Omental fat pad (tissue), 4 donors: ENCODE measurements at places on chromosomes 6 and 20. TPM values are rescaled to one million over a fixed set of nuclear protein-coding genes. Genes with fewer than 3 reads are reported as not detected.

ELOVL4 gene
- 0.50 TPM for total RNA-seq

ANKEF1 gene
- 6.5 TPM for total RNA-seq

OR12D3 gene
- total RNA-seq: not detected

FAM184A gene
- total RNA-seq: 8.1 TPM

VSX1 gene
- total RNA-seq: not detected

NKX2-2 gene
- total RNA-seq: not detected

GPR6 gene
- not detected for total RNA-seq

COX4I2 gene
- not detected for total RNA-seq

DNA sequence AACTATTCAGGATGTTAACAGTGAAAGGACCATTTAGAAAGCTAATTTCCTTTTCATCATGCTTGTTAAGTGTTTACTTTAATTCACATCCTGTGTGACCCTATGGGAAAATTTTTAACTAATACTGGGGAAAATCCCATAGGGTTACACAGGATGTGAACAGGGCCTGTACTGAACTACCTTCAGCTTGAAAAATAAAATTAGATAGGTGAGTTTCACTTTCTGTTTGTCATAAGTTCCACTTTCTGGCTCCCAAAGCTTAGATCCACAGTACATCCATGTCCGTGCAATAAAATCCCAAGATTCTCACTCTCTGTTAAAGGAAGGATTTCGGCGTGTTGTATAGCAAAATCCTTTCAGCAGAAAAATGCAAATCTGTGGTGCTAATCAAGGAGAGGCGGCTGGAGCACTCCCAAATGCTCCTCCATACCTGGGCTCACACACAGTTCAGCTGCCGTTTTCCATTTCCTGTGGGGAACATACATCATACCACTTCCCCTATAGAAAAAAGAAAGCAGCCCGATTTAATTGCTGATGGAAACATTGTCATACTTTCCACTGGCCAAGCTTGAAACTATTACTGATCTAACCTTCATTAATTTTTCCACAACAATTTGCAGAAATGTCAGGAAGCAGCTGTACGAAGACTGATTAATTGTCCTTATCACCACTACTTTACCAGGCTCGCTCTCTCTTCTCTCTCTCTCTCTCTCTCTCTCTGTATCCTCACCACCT lies 125.2 kb downstream of the HIVEP2 start:
- DNase-seq: no peak

- DNase-seq: no peak
Measured at GRCh38 chr20:63457737-63458136, 14.7 kb downstream of the KCNQ2 start.

DNA sequence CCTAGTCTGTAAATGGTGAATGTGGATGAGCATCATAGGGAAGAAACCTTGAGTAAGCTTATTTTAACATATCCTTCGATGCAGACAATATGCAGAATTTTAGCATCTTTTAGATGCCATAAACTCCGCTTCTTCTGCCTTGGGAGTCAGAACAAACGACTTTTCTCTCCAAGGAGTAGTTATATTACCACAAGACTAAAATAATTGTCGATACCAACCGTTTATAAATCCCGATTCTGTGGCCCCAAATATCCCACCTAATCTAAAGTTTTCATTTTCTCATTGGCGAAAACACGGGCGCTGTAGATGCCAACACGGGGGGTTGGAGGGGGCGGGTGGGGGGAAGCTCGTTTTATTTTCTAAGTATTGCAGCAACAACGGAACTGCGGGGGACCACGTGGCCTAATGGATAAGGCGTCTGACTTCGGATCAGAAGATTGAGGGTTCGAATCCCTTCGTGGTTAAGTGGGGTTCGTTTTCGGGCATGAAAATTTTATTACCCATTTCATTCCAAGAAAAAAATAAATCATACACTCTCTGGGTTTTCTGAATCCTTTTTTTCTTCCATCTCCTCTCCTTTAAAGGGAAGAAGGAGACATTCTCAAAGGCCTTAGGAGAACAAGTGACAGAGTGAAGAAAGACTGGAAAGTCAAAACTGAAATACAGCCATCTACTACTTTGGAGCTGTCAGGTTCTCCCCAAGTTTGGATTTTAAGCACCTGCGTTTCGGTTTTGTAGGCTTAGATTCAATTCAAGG lies 65.5 kb upstream of the BTN3A2 start:
- DNase-seq: no peak

GRCh38 chr6:35320031-35320410 lies 22.3 kb upstream of the PPARD start:
- no peak for DNase-seq

GRCh38 chr6:133504761-133505160 lies 263.6 kb downstream of the EYA4 start:
- no peak for DNase-seq

DNA sequence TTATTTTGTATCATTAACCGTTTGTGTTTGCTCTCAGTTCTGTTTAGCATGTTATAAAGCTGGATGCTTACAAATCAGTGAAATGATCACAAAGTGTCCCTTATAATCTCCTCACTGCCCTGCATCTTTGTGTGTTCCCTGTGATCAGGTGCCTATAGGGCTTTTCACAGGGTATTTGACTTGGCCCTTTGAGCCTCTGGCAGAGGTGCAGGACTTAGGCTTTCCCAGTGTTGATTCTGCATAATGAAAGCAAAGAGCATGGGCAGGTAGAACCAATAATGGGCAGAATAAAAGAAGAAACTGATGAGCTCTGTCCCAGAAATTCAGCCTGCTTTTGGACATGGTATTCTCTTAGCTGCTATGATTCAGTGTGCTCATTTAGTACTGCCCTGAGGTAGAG lies 16.9 kb upstream of the PBOV1 start:
- DNase-seq: no peak

DNA sequence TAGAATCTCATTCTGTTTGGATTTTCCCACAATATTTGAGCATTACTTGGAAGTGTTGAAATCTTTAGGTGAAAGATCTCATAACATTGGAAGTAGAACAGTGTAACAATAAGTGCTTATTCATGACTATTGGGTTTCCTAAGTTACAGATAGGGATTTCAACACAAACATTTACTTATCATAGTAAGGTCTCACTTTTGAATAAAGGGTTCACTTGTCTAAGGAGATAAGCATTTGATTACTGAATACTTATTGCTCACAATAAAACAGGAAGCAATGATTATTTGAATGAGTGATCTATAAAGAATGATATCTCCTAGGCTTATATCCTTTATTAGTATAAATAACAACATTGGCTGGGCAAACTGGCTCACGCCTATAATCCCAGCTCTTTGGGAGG lies 14.8 kb downstream of the DDX43 start:
- no peak for DNase-seq

- no peak for DNase-seq
Measured at GRCh38 chr6:43850314-43851203, 80.5 kb downstream of the VEGFA start.

GRCh38 chr6:46632053-46632452 lies 20.6 kb downstream of the CYP39A1 start:
- DNase-seq: no peak

DNA sequence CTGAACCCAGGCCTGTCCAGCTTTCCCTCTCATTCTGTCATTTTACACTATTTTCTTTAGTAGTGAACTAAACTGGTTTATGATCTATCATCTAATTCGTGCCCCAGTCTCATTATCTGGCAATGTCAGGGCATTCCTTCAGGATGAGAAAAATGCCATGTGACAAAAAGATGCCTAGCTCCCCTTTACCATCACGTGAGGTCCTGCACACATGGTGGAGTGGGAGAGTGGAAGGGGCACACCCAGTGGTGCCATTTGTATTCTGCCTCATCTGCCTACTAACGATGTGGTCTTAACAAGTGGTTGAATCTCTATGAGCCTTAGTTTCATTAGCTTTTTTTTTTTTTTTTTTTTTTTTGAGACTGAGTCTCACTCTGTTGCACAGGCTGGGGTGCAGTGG lies 41.2 kb downstream of the CDC5L start:
- DNase-seq: no peak

DNA sequence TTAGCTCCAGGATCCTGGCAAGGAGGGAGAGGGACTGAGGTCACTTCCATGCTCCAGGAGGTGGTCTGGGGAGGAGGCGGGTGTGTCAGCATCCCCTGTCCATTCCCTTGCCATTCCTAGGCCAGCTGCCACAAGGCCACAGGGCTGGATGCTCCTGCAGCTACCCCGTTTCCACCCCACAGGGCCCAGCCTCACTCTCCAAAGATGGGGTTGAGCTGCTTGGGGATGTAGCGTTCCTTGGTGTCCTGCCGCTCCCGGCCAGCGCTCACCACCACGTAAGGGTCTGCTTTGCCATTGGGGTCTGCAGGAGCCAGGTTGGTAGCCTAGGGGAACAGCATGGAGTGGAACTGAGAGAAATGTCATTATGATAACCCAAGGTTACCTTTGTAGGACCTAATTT lies 23.0 kb downstream of the ERGIC3 start:
- no peak for DNase-seq

DNA sequence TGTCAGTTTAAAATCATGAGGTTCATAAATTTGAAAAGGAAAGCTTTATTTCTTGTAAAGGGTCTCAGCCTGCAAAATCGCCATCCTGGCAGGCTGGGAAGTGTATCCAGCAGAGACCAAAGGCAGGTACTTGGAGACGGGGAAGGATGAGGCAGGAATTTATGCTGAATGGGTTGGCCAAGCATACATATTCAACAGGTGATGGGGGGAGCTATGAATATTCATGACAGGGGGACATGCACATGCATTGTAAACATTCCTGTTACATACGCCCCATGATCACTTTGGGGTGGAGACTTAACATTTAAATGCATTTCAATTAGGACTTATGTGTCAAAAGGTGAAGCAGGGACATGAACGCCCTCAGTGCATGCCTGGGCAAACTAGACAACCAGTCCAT lies 9.8 kb upstream of the SLC22A1 start:
- no peak for DNase-seq

DNA sequence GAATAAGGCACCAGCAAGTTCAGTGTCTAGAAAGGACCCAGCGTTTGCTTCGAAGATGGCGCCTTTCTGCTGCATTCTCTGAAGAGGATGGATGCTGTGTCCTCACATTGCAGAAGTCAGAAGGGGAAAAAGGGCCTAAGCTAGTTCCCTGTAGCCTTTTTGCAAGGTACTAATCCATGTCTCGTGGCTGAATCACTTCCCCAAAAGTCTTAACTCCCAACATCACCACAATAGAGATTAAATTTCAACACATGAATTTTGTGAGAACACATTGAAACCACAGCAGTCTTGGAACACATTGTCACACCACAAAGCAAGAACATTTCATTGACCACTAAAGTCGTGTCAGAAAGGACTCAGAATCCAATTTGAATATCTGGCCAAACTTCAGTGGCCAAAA lies 42.1 kb downstream of the KLHL31 start:
- no peak for DNase-seq

- DNase-seq: no peak
Measured at GRCh38 chr20:46060301-46060881, 29.4 kb downstream of the NCOA5 start.

DNA sequence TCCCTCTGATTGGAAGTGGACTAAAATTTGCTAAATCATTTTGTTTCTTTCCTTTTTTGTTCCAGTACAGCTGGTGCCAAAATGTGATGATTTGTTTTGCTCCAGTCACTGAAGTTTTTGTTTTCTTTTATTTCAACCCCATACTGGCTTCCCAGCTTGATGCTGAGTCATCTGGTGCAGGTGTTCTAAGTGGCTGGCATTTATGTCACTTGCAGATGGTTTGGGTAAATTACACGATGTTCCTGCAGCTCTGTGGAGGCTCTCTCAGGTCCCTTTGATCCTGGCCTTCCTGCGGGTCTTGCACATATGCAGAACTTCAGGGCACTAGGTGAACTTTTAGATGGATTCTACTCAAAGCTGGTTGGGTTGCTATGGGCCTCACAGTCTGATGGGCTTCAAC lies 577.7 kb downstream of the HAO1 start:
- DNase-seq: no peak

DNA sequence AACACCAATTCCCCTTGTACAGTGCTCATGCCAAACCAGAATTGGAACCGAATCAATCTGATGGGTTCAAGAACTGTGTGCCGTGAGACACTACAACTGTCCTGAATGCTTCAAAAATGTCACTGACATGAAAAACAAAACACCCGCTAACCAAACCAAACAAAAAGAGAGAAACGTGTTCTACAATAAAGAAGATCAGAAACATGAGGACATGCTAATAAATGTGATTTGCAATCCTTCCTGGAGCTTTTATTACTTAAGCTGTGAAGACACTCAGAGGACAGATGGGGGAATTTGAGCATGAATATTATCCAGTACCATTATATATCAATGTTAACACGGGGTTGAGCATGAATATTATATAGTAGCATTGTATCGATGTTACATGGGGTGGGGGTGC lies 72.2 kb upstream of the NFATC2 start:
- DNase-seq: no peak

GRCh38 chr20:4896971-4897497 lies 104.3 kb downstream of the SLC23A2 start:
- no peak for DNase-seq

GRCh38 chr20:11337361-11338130 lies 580.1 kb upstream of the BTBD3 start:
- no peak for DNase-seq

DNA sequence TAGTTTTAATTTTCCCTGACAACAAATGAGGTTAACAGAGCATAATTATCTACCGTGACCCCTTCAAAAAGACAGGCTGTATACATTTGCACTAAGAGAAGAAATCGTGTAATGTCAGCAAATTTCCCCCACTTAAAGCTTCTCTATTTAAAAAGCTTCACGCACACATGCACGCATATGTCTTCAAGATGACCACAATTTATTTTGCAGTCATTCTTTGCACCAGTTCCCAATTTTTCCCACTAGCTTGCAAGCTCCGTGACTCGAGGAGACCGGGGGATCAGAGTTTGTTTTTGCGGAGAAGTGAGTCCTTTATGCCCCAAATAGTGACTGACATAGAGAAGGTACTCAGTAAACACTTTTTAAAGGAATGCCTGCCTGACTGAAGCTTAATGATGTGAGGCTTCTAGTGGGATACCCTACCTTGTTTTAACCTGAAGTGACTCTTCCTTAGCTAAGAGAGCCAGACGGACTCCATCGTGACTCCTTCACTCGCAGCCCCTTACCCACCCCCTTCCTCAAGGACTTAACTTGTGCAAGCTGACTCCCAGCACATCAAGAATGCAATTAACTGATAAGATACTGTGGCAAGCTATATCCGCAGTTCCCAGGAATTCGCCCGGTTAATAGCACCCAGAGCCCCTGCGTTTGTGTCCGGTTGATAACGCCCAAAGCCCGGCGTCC lies 9.3 kb upstream of the NQO2 start:
- no peak for DNase-seq
